Suppressor macrophage treated with lipopolysaccharide for 1 hour (primary cell): ENCODE measurements at places on chromosomes 6 and 20.

- no peak for DNase-seq
Observed at GRCh38 chr6:7765575-7766325, 39.9 kb downstream of the BMP6 start.

GRCh38 chr6:47206626-47207025 is 103.1 kb downstream of the TNFRSF21 start:
- DNase-seq, result no peak

- no peak for DNase-seq
Observed at GRCh38 chr20:36093804-36094145, 60.8 kb upstream of the EPB41L1 start.

DNA sequence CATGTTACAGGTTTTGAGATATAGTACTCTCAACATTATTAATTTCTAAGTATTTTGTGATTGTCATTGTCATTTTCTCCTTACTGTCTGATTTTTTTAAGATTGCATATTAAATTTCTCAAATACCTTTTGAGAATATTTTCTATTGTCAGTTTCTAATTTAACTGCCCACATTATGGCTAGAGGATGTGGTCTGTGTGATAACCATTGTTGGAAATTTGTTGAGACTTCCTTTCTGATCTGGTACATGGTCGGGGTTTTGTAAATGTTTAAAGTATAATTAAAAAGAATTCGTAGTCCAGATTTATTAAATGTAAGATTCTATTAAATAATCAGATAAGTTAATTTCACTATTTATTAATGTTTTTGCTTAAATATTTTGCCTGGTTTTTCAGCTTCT is 60.1 kb downstream of the SLX4IP start:
- DNase-seq, result no peak

DNA sequence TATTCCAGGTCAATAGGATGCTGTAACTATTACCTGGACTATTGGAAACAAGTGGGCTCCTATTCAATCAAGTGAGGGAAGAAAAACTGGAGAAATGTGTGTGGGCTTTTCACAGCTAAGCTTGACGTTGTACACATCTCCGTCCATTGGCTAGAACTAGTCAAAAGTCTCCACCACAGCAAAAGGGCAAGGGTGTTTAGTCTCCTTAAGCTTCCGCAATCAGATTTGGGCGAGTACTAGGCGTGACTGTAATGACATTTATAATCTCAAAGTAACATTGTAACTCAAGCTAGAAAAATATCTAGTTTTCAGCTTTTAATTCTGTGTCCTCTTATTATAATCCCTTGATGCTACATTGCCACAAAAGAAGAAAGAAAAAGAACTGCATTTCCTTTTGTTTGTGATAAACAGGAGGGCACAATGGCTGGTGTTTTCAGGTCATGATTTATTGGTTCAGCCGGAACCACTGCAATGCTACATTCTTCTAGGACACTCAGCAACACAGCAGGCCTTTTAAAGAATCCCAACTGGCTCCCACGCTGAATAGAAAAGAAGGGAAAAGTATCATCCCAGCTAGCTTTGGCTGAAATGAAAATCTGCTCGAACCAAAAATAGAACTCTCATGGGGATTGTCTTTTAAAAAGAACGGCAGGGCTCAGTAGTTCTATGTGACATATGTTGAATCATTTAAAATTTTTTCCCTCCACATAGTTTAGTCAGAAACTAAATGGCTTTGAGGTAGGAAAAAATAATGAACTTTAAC is 387.7 kb downstream of the BTBD3 start:
- no peak for DNase-seq

GRCh38 chr6:133741375-133741861 is 147.5 kb upstream of the TCF21 start:
- DNase-seq, result no peak

- no peak for DNase-seq
Observed at GRCh38 chr6:168232989-168233874, 86.3 kb downstream of the DACT2 start.

DNA sequence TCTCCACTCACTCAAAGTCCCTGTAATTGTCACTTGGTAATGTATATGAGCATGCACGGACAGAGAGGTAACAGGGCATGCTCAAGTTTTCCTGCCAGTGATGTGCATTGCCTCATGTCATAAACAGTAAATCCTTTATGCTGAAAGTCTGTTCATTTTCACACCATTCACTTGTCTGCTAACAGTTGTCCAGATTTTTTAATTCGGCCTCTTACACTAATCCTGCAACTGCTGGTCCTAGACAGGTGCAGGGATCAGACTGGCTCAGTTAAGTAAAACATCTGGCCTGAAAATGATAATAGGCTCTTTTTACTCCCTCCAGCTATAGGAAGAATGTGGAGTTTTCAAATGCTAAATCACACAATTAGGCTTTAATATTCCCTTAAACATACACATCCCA is 185.4 kb upstream of the VGLL2 start:
- no peak for DNase-seq

DNA sequence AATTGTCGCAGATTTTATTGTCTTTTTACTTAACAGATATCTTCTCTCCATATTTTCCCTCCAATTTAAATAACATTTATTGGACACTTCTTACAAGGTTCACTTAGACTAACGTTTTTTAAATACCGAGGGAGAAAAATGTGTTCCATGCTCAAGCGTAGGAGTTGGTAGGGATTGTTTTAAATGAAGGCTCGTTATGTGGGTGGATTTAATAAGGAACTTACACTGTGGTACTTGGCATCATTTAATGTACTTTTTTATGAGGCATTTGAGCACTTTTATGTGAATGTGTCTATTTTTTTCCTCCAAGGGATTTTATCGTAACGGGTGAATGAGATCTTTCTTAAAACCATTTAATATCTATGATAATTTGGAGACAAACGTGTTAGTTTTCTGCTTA is 125.0 kb upstream of the MTHFD1L start:
- no peak for DNase-seq

GRCh38 chr20:33812908-33813462 is 1.8 kb downstream of the CHMP4B start:
- DNase-seq, result peak; percentile 57

GRCh38 chr6:71290611-71291010 is 2.0 kb downstream of the OGFRL1 start:
- DNase-seq, result no peak

DNA sequence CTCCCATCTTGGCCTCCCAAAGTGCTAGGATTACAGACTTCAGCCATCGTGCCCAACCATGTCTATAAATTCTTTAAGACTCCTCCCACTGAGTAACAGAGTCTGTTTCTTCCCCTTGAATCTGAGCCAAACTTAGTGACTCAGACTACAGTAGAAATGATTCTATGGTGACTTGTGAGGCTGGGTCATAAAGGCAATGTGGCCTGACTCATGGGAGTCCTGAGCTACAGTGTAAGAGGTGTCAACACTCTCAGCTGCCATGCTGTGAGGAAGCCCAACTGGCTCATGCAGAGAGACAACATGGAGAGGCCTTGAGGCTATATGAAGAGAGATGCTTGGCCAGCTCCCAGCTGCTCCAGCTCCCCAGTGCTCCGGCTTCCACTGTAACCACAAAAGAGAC is 5.2 kb upstream of the NRSN2 start:
- DNase-seq, result peak; percentile 76

DNA sequence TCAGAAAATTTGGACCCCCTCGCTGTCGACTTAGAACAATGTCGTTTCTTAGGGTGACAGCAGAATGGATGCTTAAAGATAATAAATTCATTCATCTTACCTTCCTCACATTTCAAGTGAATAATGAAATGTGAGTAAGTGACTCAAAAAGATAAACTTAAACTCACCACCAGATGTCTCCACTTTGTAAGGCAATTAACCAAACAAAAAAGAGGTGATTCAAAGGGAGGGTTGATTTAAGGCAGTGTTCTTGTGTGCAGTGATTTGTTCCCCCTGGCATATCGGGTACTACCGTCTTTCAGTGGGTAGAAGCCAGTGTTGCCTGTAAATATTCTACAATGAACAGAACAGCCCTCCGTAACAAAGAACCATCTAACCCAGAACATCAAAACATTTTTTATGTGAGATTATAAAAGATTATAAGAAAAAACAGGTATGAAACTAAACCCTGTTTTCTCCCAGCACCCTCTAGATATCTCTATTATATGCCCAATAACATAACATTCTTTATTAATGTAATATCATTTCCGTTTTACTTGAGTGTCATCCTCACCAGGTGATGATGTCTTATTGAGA is 589.7 kb downstream of the CBLN4 start:
- DNase-seq, result peak; percentile 1

DNA sequence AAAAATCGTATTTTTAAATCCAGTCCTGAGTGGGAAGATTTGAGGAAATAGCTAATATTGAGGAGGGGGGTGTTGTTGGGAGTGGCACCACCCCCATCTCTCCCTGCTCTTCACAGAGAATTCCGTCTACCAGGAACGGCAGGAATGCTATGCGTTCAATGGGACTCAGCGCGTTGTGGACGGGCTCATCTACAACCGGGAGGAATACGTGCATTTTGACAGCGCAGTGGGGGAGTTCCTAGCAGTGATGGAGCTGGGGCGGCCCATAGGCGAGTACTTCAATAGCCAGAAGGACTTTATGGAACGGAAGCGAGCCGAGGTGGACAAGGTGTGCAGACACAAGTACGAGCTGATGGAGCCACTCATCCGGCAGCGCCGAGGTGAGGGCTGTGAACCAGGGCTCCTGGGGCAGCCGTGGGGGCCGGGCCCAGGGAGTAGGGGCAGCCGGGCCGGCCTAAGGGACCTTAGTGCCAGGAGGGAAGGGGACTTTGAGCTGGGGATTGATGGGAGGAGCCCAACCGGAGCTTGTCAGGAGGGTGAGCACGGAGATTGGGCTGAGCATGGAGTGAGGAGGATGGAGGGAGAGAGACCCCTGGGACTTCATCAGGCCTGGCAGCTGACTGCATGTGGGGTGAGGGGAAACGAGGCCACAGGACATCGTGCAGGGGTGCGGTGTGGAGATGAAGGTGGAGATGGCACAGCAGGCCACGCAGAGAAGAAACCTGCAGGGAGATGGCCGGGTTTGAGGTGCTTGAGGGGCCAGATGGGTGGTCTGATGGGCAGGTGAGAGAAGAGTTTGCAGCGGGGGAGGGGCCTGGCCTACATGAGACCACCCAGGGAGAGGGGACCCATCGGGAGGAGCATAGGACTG is 41.3 kb downstream of the HLA-DPB1 start:
- no peak for DNase-seq

DNA sequence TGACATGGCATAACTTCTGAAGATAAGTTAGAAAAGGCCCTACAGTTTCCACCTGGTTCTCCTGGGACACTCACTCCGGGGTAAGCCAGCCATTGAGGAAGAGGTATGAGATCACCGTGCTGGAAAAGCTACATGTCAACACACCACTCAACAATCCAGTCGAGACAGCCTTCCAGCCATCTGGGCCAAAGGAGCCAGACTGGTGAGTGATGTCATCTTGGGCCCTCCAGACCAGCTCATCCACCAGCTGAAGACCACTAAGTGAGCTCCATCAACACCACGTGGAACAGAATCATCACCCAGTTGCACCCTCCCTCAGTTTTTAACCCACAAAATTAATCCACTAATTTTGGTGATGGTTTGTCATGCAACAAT is 32.3 kb upstream of the RSPO4 start:
- peak; percentile 55 for DNase-seq

DNA sequence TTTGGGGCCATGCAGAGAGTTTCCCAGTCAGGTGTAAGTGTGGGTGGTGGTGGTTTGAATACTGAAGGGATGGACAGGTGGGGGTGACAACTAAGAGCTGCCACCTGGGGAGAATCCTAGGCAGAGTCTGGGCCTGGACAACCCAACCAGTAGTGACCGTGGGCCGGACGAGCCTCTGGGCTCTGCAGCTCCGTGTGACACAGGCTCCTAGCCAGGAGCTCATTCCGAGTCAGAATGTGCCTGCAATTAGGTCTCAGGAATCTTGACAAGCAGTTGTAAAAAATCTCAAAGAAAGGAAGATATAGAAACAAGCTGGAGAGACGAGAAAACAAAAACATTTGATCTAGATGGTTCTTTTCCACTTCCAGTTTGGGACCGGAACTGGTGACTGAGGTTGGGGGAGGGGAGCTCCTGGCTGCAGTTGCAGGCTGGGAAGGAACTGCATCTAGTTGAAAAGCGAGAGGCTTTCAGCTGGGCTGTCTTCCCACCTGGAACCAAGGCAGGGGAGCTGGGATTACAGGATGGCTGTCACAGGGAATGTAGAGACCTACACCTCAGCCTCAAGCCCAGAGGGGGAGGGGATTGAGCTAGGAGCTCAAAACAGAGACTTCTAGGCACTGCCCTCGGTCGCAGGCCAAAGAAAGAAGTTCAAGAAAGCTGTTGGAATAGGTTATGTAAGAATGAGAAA is 156.9 kb downstream of the PAX1 start:
- DNase-seq, result no peak

GRCh38 chr20:25218109-25218486 is 22.6 kb downstream of the ENTPD6 start:
- DNase-seq, result no peak

- peak; percentile 97 for DNase-seq
Observed at GRCh38 chr6:137709424-137710236, 157.4 kb upstream of the TNFAIP3 start.

GRCh38 chr6:537114-537513 is 119.8 kb downstream of the HUS1B start:
- no peak for DNase-seq

GRCh38 chr6:157684620-157685299 is 138.3 kb upstream of the SNX9 start:
- DNase-seq, result peak; percentile 20

DNA sequence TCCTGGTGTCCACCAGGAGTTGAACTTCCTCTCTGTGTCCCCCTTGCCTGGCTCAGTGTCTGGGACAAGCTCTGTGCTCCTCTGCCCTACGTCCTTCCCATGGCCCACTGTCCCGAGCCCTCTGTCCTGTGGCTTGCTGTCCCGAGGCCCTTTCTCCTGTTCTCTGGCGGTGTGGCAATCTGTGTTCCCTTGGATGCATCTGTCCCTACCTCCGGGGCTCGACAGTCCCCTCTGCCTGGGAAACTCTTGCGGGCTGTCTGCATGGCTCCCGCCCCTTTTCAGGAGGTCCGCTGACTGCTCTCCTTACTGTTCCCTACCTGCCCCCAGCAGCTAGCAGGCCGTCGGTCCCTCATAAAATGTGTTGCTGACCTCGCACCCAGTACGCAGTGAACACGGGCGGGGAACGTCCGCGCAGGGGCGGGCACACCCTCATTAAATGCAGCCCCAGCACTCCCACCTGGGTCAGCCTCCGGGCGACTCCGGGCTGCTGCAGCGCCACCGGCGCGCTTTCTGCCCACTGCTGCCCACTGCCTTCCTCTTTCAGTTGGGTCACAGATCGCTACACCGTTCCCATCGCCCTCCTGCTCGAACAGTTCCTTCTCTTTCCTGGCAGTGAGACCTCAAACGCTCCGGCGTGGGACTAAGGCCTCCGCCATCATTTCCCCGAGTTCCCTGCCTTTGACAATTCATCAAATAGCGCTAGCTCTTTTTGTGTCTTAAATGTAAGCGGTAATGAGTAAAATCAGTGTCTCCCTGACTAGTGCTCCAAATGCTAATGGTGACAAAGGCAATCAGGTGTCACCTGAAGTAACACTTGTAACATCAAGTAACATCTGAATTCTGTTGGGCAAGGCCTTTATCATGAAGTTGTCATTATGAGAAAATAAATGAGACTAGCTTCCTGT is 60.5 kb downstream of the RSPH3 start:
- peak; percentile 47 for DNase-seq

DNA sequence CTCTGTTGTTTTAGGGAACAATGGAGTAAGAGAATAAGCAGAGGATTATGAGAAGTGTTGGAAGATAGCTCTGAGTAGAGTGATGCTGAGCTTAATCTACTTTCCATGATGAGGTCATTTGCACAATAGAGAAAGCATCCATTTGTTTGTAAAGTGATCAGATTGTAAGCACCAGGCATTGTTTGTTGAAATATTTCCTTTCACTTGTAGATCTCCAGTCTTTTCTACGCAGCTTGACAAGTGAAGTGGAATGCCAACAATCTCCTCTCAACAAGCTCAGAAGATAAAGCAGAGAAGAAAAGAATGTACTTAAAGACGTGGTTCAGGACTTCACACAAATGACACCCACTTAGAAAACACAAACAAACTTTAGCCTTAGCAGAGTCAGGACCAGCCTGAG is 80.1 kb upstream of the MARCKS start:
- no peak for DNase-seq
